Heart left ventricle (tissue), 16 donors: ENCODE measurements at places on chromosomes 7 and 10.

DNA sequence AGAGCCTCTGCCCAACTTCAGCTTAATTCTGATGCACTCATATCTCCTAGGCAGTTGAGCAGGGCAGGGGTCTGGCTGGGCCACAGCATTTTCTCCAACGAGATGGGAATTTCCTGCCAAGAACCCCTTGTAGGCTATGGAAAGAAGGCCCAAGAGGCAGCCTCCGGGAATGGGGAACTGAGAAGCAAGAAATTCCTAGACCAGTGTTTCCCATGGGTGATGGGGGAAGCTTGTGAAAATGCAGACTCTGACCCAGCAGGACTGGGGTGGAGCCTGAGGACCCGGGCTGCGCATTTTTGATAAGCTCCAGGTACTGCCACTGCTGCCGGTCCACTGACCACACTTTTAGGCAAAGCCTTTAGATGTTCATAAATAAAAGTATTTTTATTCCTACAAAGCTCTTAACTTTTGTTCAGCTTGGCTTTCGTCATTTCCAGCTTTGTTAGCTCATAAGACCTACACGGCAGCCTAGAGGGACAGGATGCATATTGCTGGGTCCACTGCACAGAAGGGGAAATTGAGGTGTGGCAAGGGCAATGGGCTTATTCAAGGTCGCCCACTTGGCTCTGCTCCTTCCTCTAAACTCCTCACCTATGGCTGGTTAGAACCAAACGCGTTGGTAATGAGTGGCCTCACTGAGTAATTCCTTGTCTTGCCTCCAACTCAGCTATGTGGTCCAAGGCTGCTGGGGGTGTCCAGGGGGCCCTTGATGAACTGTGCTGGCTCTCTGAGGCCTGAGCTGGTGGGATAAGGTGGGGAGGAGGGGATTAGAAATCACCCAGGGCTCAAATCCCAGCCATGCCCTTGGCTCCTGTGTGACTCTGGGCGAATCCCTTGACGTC is 29.5 kb downstream of the ZCCHC24 start:
- DNase-seq, result no peak

DNA sequence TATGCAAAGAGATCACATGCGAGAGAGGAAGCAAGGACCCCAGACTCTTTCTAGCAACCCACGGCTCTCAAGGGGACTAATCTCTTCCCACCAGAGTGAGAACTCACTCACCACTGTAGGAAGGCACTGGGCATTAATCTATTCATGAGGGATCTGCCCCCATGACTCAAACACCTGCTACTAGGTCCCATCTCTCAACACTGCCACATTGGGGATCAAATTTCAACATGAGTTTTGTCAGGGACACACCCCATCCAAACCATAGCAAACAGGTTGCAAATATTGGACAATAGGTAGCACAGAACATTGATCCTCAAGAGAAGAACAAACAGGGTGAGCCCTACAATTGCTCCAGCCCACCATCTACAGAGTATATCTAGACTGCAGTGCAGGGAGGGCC is 740.6 kb downstream of the LRMDA start:
- DNase-seq, result no peak

GRCh38 chr10:124999433-125000365 is 57.8 kb downstream of the ZRANB1 start:
- DNase-seq, result peak; percentile 62

GRCh38 chr7:137909042-137909441 is 62.3 kb upstream of the DGKI start:
- no peak for DNase-seq

DNA sequence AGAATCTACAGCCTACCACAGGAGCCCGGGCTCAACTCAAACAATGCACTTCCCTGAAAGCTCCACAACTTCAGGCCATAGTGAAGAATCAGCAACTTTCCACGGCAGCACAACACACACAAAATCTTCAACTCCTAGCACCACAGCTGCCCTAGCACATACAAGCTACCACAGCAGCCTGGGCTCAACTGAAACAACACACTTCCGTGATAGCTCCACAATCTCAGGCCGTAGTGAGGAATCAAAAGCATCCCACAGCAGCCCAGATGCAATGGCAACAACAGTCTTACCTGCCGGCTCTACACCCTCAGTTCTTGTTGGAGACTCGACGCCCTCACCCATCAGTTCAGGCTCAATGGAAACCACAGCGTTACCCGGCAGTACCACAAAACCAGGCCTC is 22.3 kb downstream of the MUC12 start:
- DNase-seq, result no peak

GRCh38 chr7:9796241-9796640 is 1177.4 kb upstream of the PHF14 start:
- DNase-seq, result no peak

DNA sequence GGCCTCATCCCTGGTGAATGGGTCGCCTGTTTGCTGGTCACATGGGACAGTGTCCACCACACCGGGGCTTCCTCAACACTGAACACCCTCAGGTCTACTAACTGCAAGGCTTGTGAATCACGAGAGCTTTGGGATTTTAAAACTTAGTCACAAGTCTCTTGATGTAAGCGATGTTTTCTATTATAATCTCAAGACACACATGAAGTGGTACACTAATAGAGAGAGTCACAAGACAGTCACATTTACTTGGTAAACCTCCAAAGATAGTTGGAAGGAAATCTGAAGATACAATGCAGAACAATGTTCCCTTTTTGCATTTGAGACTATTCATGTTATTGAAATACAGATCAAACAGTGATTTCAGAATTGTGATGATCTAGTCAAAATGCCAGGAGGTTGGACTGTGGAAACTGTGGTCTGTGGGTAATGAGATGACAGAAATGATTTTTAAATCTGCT is 233.1 kb upstream of the KLF6 start:
- no peak for DNase-seq

GRCh38 chr7:28570970-28571288 is 158.6 kb downstream of the CREB5 start:
- DNase-seq, result no peak

DNA sequence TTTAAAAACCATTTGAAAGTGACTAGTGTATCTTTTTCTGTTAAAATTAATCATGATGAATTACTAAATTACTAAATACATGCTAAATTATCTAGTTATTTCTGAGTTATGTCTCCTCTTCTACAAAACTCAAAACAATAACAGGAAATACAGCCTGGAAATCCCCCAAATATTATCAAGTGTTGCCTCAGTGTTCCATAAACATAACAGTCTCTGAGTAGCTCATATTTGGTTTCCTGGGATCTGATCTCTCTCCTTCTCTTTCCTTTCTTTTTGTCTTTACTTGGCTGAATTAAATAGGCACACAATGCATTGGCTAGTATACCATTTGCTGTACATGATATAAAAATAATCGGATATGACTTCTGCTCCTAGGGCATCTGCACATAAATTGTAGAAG is 277.6 kb upstream of the IGFBP3 start:
- DNase-seq, result no peak

DNA sequence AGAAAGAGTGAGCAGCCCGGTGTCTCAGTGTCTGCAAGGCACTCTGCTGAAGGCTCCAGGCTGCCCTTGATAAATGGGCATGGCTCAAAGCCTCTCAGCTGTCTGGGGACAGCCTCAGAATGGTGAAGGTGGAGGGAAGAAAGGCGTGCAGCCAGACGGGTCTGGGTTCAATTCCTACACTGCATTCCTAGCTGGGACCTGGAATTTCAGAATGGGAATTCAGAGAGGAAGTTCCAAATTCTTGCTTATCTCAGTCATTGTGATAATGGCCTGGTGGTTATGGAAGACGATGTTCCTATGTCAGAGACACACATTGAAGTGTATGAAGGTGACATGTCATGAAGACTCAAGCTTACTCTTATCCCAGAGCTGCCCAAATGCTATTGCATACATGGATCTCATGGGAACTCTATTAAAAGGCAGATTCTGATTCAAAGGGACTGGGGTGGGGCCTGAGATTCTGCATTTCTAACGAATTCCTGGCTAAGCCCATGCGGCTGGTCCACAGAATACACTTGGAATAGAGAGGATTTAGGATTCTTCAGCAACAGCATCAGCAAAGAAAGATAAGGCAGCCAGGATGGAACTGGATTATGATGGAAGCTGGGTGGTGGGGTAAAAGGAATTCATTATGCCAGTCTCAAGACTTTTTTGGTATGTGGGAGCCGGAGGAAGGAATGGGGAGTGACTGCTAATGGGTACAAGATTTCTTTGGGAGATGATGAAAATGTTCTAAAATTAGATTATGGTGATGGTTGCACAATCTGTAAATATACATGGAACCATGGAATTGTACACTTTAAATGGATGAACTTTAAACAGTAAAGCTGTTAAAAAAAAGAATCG is 82.6 kb upstream of the ZMIZ1 start:
- DNase-seq, result no peak

GRCh38 chr7:130369831-130370550 is 10.3 kb upstream of the CPA1 start:
- no peak for DNase-seq

DNA sequence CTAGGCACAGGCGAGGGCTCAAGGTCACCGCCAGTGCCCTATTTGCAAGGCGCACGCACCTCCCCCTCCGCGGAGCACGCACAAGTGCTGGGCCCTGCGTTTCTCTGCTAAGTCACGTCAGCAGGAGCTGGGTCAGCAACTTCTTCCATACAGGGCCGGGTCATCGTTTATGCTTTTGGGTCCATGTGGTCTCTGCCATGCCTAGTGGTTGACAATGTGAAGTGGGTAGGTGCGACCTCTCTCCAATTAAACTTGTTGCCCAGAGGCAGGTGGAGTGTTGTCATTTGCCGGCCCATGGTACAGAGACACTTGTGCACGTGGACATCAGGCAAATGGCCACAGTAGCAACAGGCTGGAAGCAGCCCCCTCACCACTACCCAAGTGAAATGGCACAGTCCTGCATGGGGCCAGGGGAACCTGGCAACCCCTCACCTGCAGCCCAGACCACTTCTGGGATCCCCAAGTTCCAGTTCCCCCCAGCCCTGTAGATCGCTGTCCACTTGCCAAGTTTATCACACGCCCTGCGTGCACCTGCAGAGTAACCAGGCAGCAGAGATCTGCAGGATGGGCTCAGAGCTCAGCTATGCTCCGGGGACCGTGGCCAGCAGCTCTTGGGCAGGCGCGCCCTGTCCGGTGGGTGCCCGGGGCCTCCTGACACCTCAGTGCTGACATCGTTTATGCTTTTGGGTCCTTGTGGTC is 86.1 kb upstream of the PPP2R2D start:
- DNase-seq, result no peak

- no peak for DNase-seq
These were observed 142.4 kb upstream of the BMPER start for GRCh38 chr7:33762911-33763306.

DNA sequence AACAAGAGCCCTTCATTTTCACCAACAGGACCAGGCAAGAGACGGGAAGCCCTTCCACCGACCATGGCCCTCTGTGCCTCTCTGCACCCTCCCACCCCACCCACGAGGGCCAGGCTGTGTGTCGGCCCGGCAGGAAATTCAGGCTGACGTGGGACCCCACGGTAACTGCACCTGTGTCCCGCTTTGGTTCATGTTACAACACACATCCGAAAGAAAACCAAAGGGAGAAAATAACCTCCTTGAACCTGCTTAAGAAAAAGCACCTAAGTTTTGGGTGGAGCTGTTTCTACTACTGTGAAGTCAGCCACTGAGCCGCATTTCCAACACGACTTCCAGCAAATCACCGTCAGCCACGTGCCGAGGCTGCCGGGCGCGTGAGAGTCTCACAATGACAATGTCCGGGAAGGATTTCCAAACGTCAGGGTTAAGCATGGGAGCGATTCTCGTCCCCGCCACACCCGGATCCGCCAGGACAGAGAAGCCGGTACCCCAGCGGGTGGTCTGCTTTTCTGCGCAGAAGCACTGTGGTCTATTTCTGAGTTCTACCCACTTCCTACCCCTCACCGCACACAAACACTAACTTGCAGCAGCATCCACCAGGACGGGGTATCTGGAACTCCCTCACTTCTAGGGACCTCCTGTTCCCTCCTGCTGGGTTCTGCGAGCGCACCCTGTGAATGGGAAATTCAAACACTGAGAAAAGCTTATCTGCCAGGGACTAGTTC is 36.6 kb downstream of the AMZ1 start:
- DNase-seq, result peak; percentile 18

- no peak for DNase-seq
These were observed 225.6 kb upstream of the MGMT start for GRCh38 chr10:129241461-129241860.

- no peak for DNase-seq
These were observed 12.9 kb upstream of the TMEM26 start for GRCh38 chr10:61465901-61466632.

- DNase-seq, result no peak
These were observed 550 bp upstream of the ANK3 start for GRCh38 chr10:60390224-60390626.

DNA sequence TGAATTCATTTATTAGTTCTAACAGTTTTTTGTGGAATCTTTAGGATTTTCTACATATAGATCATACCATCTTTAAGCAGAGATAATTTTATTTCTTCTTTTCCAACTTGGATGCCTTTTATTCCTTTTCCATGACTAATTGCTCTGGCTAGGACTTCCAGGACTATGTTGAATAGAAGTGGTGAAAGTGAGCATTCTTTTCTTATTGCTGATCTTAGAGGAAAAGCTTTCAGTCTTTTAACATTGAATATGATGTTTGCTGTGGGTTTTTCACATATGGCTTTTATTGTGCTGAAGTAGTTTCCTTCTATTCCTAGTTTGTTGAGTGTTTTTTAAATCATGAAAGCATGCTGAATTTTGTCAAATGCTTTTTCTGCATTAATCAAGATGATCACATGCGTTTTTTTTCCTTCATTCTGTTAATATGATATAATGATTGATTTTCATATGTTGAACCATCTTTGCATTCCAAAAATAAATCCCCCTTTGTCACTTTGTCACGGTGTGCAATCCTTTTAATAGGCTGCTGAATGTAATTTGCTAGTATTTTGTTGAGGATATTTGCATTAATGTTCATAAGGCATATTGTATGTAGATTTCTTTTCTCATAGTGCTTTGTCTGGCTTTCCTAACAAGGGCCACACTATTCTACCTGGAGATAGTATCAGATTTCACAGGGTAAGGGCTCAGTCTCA is 92.9 kb downstream of the ZNF467 start:
- DNase-seq, result no peak

- DNase-seq, result no peak
These were observed 124.0 kb upstream of the GPR22 start for GRCh38 chr7:107345898-107346297.

GRCh38 chr7:157139111-157139809 is 534 bp downstream of the UBE3C start:
- DNase-seq, result peak; percentile 57

GRCh38 chr10:113129117-113129516 is 179.1 kb downstream of the TCF7L2 start:
- no peak for DNase-seq

DNA sequence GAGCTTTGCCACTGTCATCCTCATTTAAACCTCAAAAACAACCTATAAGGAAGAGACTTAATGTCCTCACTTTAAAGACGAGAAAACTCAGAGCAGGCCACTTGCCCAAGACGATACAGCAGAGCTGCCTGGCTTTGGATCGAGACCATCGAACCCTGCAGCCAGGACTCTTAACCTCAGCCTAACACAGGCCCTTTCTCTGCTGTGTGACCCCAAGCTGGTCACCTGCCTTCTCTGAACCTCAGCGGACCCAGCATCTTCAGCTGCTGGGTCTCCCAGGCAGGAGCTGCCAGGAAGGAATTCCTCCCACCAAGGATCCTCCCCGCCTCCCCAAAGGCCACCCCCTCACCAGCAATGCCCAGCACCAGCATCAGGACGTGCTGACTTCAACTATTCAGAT is 32.7 kb downstream of the TNRC18 start:
- no peak for DNase-seq
